ENCODE measurements at places on chromosomes 11 and 22.

DNA sequence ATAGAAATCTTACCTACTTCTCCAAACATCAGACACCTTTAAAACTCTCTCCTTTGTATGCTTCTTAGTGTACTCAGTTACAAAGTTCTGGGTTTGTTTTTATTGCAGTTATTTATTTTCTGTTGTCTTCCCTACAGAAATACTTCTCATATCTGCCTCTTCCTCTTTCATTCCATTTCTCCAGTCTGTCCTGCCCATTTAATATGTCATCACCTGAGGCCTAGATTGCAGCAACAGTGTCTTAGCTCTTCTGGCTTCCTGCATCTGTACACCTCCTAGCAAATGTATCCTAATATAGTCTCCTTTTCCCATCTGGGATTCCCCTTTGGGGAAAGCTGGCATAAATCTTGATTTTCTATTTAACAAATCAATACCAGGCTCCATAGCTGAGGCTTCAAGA, 34.9 kb upstream of the PCF11 start:
- DNase-seq = no peak

GRCh38 chr11:23502826-23503225, 642.6 kb upstream of the CCDC179 start:
- no peak for DNase-seq

GRCh38 chr22:43218786-43219185, 31.9 kb upstream of the TTLL12 start:
- no peak for DNase-seq

DNA sequence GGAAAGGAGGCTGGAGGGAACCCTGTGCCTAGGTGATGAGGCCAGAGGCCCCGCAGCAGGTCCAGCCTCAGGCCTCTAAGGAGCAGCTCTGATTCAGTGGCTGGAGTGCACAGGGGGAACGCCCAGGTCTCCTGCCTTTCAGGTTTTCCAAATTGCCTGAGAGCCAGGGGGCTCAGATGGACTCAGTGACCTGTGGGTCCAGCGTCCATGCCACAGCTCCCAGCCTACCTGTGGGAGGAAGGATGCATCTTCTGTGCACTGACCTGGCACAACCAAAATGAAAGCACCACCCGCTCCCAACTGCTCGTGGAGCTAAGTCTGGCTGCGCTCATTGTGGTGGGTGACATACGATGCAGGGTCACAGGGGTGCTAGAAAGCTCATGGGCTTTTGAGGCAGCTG, 82.8 kb downstream of the FEZ1 start:
- DNase-seq = no peak

GRCh38 chr22:37160027-37160426, 10.3 kb upstream of the IL2RB start:
- no peak for DNase-seq
